ENCODE measurements at places on chromosomes 7 and 10. TPM values are rescaled to one million over a fixed set of nuclear protein-coding genes. Genes with fewer than 3 reads are reported as not detected.

GRCh38 chr7:21886396-21886795, 59.3 kb downstream of the CDCA7L start:
- DNase-seq, result no peak

Gene SPDYE16
- total RNA-seq, result 0.48 TPM

DNA sequence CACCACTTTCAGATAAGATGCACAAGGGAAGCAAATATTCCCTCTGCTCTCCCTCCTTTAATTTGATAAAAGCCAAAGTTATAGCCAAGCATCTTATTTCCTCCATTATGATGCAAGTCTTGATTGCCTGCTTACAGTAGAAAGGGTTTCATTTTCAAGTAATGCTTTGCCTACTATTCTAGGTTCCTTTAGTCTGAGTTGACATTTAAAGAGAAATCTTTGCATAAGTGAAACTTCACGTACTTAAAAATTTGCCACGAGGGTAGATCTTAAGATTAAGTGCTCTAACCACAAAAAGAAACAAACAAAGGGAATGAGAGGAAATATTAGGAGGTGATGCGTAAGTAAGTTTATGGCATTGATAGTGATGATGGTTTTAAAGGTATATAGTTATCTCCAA, 78.1 kb upstream of the VWDE start:
- DNase-seq, result no peak

- DNase-seq, result no peak
Measured at GRCh38 chr10:29495366-29495765, 139.4 kb downstream of the SVIL start.

DNA sequence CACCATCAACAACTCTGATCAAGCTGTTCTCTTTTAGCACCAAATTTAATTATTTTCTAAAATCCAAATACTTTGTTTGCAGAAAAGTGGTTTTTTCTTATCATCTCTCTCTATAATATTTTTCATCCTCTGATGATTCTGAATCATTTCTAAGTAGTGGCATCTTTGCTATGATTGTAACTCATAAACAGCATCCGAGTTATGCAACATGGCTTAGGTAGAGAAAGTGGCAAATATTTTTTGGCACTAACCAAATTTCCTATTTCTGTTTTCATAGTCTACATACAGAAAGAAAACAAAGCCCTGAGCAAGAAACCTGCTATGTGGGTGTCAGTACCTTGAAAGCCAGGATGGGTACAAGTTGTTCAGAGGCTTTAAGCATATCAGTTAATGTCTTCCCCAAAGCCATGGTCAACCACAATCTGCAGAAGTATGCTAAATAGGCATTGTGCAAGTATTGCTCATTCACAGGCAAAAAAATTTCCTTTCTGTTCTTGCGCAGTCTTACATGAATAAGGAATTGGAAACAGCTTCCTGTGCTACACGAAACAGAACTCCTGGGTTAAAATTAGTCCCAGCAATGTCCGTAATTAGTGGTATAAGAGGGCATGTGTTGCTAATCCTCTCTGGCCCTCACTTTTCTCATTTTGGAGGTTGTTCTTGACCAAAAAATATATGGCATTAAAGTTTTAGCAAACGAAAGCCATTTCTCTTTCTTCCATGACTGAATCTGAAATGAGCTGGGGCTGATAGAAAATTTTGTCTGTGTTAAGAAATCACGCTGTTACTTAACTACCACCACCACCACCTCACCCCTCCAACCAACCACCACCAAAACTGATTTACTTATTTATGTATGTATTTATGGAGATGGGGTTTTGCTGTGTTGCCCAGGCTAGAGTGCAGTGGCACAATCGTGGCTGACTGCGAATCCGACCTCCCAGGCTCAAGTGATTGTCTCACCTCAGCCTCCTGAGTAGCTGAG, 325.6 kb upstream of the MAGI2 start:
- DNase-seq, result no peak

DNA sequence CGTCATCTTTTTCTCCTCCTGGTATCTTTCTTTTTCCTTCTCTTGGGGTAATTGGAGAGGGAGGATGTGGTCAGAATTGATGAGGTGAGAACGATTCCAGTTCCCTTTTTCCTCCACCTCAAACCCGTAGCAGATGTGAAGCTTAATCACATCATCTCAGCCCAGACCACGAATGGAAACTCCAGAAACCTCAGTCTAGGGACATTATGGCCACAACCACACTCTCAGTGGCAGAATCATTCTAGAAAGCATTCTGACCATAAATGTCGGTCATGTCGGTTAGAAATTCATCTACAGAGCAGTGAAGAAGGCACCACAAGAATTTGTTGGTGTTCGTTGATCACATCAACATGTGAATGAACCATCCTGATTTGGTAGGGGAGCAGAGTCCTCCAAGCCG, 78.7 kb downstream of the GATA3 start:
- no peak for DNase-seq

- no peak for DNase-seq
Measured at GRCh38 chr7:126079581-126079980, 1150.0 kb upstream of the POT1 start.

Gene SLC29A4
- 0.88 TPM for total RNA-seq

GRCh38 chr7:111266613-111267012, 175.7 kb downstream of the LRRN3 start:
- DNase-seq, result no peak

GRCh38 chr10:132407846-132408278, 10.9 kb downstream of the PWWP2B start:
- DNase-seq, result no peak

GRCh38 chr7:105805447-105806019, 70.9 kb downstream of the ATXN7L1 start:
- DNase-seq, result no peak

DNA sequence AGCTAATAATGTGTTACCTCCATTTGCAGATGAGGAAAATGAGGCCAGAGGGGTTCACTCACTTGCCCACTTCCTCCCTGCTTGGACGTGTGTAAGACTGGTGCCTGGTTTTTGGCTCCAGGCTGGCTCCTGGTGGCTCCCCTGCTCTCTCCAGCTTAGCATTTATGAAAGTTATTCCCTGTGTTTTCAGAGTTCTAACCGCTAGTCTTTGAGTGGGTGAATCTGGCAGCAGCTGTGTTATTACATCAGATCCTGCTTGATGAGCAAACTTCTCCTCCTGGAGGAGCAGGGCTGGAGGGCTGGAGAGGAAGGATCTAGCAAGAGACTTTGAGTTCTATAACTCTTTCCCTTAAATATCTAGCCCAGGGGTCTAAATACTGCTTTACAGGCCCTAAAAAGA, 80.9 kb upstream of the AGBL3 start:
- peak; percentile 76 for DNase-seq

Gene PDE6C
- total RNA-seq, result not detected

DNA sequence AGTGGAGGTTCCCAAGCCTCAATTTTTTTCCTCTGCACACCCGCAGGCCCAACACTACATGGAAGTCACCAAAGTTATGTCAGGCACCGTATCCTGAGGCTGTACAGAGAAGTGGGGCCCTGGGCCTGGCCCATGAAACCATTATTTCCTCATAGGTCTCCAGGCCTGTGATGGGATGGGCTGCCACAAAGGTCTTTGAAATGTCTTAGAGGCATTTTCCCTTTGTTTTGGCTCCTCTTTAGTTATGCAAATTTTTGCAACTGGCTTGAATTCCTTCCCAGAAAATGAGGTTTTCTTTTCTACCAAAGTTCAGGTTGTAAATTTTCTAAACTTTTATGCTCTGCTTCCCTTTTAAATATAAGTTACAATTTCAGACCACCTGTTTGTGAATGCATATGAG, 365.2 kb downstream of the HGF start:
- no peak for DNase-seq

All from aorta (tissue), 5 donors.